GM04504 (cell line): ENCODE measurements at places on chromosomes 7 and 10.
A peak's percentile ranks its signal among the peaks of the same experiment; 100 is the strongest.

GRCh38 chr10:127880557-127880956 lies 12.2 kb downstream of the CLRN3 start:
- no peak for DNase-seq

- DNase-seq = no peak
These were observed 282.4 kb downstream of the EXOC4 start for GRCh38 chr7:133535308-133535707.

GRCh38 chr10:89954061-89954460 lies 252.7 kb downstream of the KIF20B start:
- DNase-seq = no peak

- no peak for DNase-seq
These were observed 116.6 kb downstream of the KLF6 start for GRCh38 chr10:3668276-3668965.

- no peak for DNase-seq
These were observed 7.5 kb upstream of the INTS1 start for GRCh38 chr7:1511444-1512422.

- no peak for DNase-seq
These were observed 1.8 kb downstream of the ARMC10 start for GRCh38 chr7:103076764-103077163.

DNA sequence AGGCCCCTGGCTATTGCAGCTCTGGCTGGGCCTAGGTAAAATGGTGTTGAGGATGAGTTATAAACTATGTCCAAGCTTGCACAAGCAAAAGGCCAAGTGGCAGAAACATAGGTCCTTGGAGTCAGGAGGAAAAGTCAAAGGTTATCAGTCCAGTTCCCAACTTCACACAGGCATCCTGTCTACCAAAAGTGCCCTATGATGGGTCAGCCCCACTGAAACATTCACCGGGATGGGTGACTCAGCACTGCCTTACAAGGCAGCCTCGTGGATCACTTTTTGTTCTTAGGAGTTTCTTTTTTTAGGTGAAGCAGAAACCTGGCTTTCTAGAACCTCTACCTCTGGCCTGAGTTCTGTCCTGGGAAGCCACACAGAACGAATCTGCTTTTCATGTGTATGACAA lies 158.8 kb upstream of the LYZL2 start:
- DNase-seq = no peak

DNA sequence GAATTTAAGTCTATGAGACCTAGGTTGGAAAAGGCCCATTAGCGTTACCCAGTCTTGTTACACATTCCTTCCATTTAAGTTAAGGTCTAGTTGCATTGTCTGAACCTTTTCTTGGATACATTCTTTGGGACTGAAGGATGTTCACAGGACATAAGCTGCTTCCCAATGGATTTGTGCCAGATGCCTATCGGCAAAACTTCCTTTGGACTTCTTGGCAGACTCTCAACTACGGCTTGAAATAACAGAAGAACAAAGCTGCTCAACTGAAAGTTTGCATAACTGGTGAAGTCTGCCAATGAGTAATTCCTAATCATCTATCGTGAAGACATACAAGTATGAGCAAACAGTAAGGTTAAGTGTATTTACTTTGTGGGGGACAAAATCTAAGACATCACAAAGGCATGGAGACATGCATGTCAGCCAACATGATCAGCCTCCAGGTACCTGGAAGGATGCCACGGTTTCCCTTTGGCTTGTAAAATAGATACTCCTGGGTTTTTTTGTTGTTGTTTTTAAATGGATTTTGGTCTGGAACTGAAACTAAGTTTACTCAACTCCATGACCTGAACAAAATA lies 35.4 kb downstream of the MALSU1 start:
- peak; percentile 93 for DNase-seq

DNA sequence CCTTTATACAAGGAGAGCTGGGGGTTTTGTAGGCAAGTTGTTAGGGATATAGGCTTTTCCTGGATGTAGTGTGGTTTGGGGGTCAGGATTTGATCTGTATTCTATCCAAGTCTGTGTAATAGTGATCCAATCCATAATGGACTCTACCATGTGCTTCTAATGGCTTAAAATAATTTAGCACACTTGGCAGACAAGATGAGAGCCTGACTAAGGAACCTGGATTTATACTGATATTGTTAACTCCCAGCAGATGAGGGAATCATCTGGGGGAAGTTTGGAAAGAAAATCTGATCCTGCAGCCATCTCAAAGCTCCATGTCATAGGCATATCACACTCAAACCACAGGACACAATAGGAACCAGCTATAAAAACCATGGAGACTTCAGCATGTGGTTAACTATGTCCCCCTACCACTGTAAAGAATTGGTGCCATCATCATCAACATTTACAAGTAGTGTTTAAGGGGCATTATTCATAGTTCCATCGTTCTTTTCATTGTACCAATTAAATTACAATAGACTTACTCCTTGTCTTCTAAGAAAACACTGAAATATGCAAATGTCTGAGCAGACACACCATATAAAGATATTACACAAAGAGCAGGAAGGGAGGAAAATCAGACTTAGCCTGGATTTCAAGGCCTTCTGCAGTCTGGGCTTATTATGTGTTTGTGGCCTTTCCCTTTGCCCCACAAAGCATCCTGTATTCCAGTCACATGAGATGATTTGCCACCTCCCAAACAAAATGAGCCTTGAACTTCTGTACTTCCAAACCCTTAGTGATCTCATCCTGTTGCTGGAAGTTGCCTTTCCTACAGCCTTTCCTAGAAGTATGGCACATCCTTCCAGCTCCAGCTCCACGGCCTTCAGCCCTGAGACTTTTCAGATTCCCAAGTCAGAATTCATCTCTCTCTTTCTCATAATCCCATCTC lies 22.5 kb upstream of the HPS1 start:
- no peak for DNase-seq

DNA sequence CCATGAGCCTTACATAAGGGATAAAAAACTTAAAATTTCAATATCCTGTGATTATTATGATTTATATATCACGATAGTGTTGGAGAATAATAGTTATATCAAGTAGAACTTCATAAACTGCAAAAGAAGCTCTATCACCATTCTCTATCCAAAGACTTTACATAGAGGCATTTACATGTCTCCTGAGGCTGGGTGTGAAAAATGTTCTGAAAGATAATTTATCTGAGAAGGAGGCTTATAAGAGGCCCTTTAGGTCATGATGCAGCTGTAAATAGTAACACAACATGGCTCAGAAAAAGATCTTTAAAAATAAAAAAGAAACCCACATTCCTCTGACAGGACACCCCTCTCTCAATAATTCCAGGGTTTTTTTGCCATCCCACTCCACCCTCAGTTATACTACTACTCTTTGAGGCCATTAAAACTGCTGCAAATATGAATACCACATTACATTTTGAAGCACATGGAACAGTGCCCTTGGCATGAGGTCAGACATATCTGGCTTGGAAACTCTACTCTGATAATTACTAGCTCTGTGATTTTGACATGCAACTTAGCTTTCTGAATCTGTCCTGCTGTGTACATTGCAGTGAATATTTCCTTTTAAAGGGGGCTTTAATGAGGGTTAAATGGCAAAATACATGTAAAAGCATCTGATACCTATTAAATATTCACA lies 55.5 kb downstream of the SLC16A12 start:
- DNase-seq = no peak

- no peak for DNase-seq
These were observed 294.7 kb downstream of the ARL4A start for GRCh38 chr7:12982178-12982577.

- no peak for DNase-seq
These were observed 6.3 kb downstream of the VPS26A start for GRCh38 chr10:69130251-69130650.

GRCh38 chr7:52958621-52959140 lies 76.8 kb upstream of the POM121L12 start:
- no peak for DNase-seq

DNA sequence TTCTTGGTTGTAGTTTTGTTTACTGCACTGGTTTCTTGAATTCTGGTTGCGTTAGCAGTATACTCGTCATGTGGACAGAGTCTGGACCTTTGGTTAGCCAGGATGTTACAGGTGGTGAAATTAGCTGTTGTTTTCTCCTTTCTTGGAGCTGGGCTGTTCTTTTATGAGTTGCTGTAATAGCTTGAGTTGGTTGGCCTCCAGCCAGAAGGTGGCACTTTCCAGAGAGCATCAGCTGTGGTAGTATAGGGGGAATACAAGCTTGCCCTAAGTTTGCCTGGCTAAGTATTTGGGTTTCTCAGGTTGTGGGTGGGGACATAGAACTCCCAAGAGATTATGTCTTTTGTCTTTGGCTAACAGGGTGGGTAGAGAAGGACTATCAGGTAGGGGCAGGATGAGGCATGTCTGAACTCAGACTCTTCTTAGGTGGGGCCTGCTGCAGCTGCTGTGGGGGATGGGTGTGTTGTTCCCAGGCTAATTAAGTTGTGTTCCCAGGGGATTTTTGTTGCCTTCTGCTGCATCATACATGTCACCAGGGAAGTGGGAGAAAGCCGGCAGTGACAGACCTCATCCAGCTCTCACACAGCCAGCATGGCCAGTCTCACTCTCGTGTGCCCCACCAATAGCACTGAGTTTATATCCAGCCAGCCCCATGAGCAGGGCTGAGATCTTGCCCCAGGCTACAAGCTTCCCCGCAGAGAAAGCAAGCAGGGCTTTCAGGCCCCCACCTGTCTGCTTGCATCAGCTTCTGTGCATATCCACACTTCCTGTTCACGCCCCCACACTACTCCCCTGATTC lies 246.7 kb upstream of the TPK1 start:
- no peak for DNase-seq

DNA sequence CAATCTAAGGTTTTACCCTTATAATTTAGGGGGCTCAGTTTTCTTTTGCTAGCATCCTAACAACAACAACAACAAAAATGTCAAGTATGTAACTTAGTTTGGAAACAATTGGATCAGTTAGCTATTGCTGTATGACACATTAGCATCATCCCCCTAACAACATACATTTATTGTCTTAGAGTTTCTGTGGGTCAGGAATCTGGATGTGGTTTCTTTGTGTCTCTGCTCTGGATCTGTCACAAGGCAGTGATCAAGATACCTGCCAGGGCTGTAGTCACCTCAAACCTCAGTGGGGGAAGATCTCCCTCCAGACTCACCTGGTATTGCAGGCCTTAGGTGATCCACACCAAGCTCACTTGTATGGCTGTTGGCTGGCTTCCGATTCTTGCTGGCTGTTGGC lies 18.3 kb downstream of the CREB5 start:
- DNase-seq = no peak

- DNase-seq = no peak
These were observed 26.4 kb downstream of the C10orf71 start for GRCh38 chr10:49325131-49325915.

DNA sequence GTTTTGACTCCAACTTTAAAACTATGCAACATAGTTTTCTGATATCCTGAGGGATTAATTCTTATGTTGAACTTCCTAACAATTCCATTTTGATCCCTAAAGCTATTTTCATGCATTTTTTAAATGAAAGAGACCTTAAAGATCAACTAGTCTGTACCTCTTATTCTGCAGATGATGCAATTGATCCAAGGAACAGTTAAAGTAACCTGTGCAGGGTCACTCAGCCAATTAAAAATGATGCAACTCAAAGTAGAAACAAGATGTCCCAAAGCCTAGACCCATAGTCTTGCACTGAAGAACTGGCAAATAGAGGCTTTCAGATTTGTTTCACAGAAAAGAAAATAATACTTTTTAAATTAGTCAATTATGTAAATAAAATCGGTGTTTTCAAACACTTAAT lies 86.3 kb downstream of the IMMP2L start:
- DNase-seq = no peak

DNA sequence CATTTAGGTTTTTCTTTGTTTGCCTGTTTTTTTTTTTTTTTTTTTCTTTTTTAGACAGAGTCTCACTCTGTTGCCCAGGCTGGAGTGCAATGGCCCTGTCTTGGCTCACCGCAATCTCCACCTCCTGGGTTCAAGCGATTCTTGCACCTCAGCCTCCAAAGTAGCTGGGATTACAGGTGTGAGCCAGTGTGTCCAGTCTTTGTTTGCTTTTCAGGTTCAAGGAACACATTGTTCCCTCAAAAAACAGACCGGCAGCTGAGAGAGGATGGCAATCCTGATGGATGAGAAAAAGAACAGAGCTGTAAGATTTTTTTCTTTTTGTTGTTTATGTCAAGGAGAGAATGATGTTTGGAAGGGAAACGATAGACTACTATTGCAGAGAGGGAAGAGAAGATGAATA lies 23.3 kb upstream of the RHOBTB1 start:
- no peak for DNase-seq

DNA sequence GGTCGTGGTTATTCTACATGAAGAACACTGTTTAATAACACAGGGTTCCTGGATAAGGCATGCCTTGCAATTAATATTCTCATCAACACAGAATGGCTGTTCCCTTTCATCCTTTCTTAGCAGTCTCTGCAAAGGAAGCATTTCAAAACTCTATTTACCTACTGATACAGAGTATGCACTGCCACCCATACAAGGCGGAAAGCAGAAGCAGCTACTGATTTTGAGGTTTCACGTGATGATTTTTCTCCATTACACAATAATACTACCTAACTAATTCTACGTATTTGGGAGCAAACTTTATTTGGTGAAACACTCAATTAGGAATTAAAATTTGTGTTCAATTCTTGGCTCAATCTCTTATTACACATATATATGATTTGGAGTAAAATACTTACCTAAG lies 43.0 kb upstream of the COL1A2 start:
- DNase-seq = no peak

DNA sequence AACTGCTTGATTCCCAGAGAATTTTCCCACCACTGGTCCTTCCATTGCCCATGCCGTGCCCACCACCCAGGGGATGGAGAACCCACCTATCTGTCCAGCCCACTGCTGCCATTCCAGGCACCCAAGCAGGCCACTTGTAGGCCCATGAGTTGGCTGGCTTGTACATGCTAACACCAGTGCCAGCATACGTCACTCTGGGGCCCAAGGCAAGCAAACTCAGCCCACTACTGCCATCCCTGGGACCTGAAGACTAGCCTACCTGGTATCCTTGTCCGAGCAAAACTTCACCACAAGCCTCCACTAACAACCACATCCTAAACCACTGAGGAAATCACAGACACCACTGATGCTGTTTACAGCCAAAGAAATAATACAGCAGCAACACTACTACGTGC lies 44.7 kb upstream of the CDK6 start:
- DNase-seq = no peak

DNA sequence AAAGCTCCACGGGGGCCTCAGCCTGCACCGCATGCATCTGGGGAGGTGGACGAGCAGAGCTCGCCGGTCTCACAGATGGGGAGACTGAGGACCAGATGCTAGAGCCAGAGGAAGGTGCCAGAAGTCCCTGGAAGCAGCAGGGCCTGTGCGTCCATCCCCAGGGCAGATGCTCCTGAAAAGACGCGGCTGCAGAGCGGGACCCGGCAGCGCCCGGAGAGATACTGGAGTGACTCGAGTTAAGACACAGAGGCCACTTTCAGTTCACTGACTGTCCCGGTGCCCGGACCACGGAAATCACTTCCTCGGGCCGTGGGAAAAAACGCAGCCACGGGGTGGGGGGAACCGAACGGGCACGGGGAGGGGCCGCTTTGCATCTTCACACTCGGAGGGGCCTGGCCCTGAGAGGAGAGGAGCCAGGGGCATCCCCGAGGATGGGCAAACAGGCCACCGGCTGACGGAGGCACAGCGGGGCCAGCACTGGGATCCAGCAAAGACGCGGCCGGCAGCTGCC lies 85.4 kb downstream of the FOXL3 start:
- no peak for DNase-seq

- DNase-seq = no peak
These were observed 68.0 kb downstream of the OGDH start for GRCh38 chr7:44674381-44674780.
